Foreskin melanocyte (primary cell): ENCODE measurements at places on chromosomes 7 and 10.

DNA sequence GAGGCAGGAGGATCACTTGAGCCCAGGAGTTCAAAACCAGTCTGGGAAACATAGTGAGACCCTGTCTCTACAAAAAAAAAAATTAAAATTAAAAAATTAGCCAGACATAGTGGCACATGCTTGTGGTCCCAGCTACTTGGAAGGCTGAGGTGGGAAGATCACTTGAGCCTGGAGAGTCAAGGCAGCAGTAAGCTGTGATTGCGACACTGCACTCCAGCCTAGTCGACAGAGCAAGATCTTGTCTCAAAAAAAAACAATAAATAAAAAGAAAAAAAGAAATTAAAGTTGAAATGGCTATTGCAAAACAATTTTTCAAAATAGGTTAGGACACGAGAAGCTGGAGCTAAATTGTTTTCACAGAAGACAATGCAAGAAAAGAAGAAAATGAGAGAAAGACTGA is 379.0 kb upstream of the RNF32 start:
- DNase-seq, result no peak

DNA sequence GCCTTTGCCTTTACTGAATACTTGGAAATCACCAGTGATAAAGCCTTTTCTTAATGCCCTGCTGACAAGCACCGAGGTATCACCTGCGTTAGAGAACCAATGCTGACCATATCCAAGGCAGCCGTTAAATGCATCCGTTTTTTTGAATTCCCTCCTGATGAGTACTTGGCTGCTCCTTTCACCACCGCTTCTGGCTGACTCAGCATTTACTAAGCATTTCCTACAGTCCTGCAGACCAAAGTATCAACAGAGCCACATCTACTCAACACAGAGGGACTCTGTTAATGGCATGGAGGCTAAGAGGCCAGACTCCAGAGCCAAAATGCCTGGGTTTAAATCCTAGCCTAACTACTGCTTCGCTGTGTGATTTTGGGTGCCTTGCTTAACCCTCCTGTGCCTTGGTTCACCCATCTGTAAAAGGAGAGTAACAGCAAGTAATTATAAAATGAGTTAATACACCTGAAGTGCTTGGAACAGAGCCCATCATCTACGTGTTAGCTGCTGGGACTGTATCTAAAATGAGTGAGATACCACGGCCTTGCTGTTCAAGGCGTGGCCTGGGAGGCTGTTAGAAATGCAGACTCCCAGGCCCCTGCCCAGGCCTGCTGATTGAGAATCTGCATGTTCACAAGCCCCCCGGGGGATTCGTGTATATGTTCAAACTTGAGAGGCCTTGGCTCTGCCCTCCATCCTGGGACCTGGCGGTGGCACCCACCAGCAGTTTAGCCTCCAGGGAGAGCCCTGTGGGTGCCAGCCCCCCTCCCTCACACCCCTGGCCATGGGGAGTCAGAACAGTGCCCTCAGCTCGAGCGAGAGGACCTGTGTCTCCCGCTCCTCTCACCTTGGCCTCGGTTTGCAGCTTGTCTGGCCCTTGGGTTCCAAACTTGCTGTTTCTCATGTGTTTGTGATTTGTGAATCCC is 30.8 kb upstream of the EFCAB10 start:
- no peak for DNase-seq

GRCh38 chr10:86446440-86446839 is 75.2 kb downstream of the WAPL start:
- no peak for DNase-seq

GRCh38 chr10:93287775-93288174 is 194.4 kb downstream of the MYOF start:
- DNase-seq, result no peak

- DNase-seq, result no peak
These were observed 33.4 kb upstream of the BMPR1A start for GRCh38 chr10:86723009-86723408.

DNA sequence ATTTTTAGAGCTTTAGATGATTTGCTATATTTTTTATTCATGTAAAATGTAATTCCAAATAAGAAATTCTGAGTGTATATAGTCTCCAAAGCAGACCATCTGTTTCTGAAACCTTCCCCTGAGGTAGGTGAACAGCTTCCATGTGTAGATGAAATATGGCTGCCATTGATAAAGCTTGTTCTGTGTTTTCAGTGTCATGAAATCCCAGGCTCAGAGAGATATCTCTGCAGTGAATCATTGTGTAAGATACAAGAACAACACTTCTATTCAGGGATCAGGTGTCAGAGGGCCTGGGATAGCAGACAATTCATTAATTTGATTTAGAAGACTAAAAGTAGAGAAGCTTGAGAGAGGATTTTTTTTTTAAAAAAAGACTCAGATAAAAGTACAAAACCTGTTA is 29.1 kb downstream of the ACTA2 start:
- DNase-seq, result no peak

GRCh38 chr10:52659085-52659484 is 113.5 kb downstream of the MBL2 start:
- no peak for DNase-seq

GRCh38 chr7:67866054-67866453 is 869.4 kb downstream of the TYW1 start:
- no peak for DNase-seq

DNA sequence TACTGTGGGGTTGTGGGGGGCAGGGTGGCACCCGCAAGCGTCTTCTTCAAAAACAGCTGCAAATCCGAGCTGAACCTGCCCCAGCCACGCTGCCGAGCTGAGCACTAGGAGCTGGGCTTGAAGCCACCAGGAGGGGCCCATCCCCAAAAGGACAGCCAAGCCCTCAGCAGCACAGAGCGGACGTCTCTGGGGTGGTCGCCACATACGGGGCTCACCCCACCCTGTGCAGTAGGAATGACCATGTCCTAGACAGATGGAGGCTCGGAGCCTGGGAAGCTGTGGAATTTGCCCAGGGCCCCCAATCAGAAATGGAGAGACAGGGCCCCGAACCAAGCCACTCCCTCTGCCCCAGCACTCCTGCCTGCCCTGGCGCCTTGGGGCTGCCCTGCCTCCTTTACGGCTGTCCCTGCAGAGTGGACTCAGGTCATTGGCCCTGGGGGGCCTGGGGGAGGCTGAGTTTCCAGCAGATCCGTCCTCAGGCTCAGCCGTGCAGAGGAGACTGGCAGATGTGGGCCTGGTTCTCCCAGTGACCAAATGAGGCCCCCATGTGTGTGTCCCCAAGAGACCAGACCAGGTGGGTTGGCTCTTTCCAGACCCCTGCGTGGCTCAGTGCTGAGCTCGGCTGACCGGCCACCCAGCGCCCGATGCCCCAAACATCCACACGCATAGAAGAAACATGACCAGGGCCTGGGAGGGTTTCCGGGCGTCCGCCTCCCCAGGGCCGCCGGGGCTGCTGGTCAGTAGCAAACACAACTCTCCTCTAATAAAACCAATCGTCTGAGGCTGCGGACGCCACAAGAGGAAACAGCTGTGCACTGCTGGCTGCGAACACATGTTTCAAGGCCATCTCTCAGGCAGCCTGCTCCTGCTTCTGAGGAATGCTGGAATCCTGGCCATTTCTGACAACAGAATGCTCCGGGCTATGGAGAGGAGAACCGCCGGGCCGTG is 54.9 kb downstream of the PDGFA start:
- peak; percentile 30 for DNase-seq

DNA sequence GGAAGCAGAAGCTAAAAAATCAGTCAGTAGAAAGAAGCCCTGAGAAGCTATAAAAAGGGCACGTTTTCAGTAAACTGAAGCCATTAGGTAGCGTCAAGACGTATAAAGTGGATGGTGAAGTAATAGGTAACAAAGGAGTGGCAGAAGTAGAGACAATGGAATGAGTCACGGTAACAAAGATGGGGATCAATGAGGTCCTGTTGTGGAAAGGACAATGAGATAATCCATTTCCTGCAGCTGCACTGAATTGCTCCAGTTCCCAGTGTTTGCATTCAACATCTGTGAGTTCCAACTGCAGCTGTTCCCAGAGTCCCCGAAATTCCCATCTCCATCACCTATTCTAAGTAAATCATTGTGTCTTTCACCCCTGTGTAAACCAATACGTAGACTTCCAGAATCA is 4.8 kb upstream of the HYCC1 start:
- DNase-seq, result no peak

- no peak for DNase-seq
These were observed 16.7 kb upstream of the DMBT1 start for GRCh38 chr10:122543676-122544445.

DNA sequence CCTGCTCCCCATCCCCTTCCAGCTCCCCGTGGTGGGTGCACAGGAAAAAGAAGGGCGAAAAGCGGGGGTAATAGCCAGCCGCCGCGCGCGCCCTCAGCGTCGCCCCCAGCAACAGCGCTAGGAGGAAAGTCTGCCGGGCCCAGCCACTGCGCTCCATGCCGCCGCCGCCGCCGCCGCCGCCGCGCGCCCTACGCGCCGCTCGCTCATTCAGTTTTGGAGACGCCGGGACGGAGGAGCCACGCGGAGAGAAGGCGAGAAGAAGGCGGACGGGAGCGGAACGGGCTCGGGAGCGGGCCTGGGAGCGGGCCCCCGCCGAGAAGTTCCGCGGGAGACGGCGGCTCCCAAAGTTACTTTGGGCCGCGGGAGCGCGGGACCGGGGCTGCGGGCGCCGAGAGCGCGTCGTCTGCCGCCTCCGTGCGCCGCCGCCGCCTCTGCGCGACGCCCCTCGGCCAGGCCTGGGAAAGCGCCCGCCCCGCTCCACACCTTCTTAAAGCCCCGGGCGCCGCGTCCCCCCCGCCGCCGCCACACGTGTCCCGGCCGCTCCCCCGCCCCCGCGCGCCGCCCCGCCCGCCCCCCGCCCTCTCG is at the start of gene RELN:
Gene RELN, minus strand, starts transcription at position 459 of the 585 bp plus-strand sequence. Its CDS starts 302 bp downstream, at position 157.
- no peak for DNase-seq

GRCh38 chr10:80152820-80153219 is 20.3 kb downstream of the PLAC9 start:
- DNase-seq, result no peak

DNA sequence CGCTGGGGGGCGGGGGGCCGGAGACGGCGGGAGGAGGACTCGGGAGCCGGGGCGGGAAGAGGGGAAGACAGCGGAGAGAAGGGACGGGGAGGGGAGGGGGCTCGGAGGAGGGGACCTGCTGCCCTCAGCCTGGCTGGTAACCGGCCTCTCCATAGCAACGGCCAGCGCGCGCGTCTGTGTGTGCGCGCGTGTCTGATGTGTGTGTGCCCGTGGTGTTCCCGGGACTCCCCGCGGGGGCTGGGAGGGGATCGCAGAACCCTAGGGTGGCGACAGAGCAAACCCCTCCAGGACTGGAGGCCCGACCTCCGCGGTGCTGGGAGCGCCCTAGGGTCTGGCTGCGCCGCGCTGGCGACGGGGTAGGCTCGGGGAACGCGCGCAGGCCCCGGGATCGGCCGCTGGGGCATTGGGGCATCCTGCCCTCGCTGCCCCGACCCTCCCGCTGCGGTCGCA is 356.3 kb downstream of the DNAJB6 start:
- no peak for DNase-seq

GRCh38 chr10:104209575-104210198 is 22.5 kb downstream of the CFAP43 start:
- peak; percentile 14 for DNase-seq
